NCI-H1417 (cell line): ENCODE measurements at places on chromosomes 5 and 9.

- DNase-seq, result no peak
Observed at GRCh38 chr5:11322133-11322532, 561.1 kb upstream of the DAP start.

GRCh38 chr9:70569070-70569772 lies 154.8 kb upstream of the KLF9 start:
- DNase-seq, result no peak

DNA sequence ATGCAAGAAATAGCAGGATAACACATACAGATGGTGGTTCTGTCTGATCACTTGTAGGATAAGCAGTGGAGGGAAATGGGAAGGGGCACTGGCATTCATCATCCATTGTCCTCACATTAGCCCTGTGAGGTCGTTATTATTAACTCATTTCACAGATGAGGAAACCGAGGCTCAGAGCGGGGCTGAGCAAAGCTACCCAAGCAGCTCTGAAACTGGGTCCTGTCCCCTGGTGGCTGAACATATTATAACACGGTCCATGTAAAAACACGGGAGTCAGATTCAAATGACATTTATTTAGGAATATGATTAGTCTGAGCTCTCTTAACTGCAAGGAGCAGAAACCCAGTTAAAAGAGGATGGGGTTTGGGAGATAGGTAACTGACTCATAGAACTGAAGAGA lies 43.1 kb downstream of the HRH2 start:
- DNase-seq, result no peak

DNA sequence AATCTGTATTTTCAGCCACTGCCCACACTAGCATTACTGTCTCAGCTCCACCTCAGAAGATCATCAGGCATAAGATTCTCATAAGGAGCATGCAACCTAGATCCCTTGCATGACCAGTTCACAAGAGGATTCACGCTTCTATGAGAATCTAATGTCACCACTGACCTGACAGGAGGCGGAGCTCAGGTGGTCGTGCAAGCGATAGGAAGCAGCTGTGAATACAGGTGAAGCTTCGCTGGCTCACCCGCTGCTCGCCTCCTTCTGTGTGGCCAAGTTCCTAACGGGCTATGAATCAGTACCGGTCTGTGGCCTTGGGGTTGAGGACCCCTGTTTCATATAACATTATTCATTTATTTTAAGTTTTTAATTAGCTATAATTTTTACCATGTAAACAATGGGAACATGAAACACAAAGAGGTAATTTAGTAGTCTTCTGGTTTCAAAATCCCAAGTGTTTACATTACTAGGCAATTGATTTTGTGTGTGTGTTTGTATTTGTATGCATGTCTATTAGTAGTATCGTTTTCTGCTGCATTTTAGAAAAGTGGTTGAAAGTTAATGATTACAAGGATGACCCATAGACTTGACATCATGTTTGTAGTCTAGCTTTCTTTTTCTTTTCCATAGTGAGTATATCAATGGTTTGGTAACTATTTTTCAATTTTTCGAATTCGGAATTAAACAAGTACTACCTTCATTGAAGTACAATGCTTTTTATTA lies 159.4 kb downstream of the TENT4A start:
- DNase-seq, result peak; percentile 12

GRCh38 chr9:2583308-2584013 lies 38.1 kb upstream of the VLDLR start:
- no peak for DNase-seq

- DNase-seq, result no peak
Observed at GRCh38 chr9:13817754-13818278, 496.1 kb downstream of the NFIB start.

GRCh38 chr5:43941806-43942205 lies 338.8 kb downstream of the NNT start:
- no peak for DNase-seq

DNA sequence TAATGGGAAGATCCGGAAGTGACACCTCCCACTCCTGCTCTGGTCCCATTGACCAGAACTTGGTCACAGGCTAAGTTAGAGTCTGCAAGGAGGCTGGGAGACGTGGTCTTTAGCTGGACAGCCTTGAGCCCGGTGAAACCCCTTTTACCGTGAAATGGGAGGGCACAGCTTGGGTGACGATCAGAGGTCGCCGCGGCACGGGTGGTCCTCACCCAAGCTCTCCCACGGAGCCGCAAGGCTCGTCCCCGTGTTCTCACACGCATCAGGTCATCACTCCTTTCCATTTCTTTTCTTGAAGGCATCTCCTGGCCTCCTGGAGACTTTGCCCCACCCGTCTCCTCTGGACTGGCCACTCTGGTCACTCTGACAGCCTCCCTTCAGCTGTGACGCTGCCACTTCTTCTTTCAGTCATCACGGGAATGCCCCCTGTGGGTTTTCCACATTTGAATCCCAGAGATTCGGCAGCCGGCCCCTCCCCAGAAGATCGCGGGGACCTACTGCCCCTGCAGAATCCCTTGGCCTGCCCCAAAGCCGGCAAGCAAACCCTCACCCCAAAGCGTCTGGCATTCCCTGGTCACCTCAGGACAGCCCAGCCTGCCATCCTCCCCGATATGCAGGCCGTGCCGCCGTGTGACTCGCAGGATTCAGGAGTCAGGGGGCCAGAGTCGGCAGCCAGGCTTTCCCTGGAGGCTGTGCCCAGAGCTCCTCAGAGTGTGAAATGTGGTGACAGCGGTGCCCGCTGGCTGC lies 18.9 kb upstream of the EGFL7 start:
- no peak for DNase-seq

DNA sequence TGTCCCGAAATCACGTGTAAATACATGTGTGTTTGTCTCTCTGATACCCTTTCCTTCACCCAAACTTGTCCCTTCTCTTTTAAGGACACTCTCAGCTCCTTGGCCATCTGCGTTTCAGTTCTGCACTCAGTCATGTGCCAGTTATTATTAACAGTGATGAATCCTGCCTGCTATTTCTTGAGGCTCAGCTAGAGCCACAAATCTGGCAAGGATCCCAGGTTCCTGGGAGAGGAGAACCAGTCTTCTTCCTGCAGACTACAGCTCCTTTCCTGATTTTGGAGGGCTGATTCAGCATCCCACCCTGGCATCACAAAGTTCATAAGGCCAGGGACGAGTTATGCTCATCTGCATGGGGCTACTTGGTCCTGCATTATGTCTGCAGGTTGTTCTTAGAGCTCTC lies 5.6 kb downstream of the MAMDC2 start:
- DNase-seq, result no peak

- DNase-seq, result no peak
Observed at GRCh38 chr9:37453827-37454226, 11.4 kb downstream of the ZBTB5 start.

DNA sequence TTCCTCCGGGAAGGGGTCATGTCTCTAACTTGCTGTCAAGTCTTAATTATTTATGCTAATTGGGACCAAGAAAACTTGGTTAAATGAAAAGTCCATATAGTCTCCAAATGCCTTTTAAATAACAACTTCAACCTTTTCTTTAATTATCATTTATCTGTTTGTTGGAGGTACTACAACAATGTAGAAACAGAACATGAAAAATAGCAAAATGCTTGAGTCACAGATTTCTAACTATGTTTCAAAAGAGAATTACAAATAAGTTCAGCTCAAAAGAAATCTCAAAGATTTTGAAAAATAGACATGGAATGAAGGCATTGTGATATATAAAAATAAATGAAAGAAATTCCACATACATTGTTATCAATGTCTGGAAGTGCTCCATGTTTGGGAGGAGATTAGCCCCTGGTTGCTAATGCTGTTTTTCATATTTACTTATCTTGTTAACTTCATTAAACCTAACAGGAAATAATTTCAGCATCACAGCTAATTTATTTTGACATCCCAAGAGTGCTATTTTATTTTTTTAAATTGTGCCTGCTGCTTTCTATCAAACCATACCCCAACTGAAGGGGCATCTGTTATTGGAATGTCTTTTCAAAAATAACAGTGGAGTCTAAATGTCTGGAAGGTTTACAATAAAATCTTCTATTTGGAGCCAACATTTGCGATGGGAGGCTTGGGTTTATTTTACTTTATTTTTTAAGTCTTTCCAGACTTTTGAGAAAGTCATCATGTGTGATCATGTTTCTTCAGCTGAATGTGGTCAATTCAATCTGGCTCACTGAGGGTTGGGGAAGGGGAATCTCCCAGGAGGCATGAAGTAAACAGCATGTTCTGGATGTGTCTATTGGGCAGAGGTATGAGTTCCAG lies 53.1 kb upstream of the ANKRD55 start:
- no peak for DNase-seq

DNA sequence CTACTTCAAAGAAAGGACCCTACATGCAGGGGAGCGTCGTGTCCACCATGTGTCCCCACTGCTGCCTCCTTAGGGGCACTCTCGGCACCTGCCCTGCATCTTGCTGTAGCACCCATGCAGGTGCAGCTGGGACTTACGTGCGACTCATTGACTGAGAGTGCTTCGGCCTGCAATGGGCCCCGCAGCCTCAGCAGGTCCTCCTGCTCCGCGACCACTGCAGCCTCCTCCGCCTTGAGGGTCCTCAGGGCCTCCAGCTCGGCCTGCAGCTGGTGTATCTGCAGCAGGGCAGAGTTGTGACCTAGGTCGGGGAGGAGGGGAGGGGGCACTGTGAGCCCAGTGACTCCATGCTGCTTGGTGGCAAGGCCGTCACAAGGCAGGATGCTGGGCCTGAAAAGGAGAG lies 27.1 kb downstream of the ARPC5L start:
- DNase-seq, result no peak

DNA sequence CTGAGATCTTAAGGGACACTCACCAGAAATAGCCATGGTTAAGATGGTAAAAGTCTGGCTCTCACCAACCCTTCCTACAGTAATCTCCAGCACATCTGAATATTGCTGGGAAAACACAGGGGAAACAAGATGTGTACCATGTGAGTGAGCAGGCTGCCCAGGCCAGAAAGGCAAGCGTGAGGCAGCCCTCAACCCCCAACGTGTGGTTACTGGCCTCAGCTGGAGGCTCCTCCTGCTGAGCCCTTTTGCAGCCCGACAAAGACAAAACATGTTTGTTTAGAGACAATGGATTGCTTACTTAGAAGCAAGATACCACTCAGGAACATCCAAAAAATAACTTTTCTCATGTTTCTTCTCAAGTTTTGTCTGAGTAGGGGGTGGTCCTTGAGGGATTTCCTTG lies 16.6 kb downstream of the ZFP62 start:
- DNase-seq, result no peak

- DNase-seq, result peak; percentile 61
Observed at GRCh38 chr9:78940121-78940855, 631.5 kb upstream of the TLE4 start.

DNA sequence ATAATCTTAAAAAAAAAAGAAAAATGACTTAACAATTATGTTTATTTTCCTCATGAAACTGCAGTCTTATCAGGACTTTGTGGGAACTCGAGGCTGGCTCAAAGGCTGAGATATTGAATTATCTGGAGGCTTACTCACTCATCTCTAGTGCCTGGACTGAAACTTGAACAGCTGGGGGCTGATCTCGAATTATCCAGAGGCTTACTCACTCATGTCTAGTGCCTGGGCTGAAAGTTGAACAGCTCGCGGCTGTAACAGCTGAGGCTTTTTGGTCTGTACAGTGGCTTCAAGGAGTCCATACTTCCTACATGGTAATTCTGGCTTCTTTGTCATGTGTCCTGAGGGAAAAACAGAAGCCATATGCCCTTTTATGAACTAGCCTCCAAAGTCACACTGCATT lies 371.9 kb downstream of the CETN3 start:
- no peak for DNase-seq

GRCh38 chr9:120892748-120893610 lies 16.0 kb upstream of the PHF19 start:
- DNase-seq, result no peak

DNA sequence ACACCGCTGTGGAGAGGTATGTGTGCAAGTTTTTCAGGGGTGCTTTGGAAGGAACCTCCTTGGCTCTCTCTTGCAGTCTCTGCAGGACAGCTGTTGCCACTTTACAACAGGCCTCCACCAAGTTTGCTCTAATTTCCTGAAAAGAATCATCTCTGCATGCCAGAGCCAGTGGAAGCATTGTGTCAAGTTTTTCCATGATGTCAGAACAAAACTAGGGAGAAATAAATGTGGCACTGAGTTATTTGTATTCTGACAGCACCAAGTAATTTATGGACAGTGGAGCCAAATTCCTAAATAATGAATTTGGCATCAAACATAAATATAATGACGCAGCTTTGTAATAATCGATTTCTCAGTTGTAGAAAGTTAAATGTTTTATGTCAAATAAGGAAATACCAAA lies 146.9 kb downstream of the KIAA0825 start:
- no peak for DNase-seq

- DNase-seq, result peak; percentile 76
Observed at GRCh38 chr5:150656191-150657132, 4.6 kb upstream of the MYOZ3 start.

GRCh38 chr5:179762079-179762780 lies 29.6 kb downstream of the MAML1 start:
- DNase-seq, result peak; percentile 28

- DNase-seq, result no peak
Observed at GRCh38 chr9:137612741-137613142, 6.1 kb upstream of the EHMT1 start.

GRCh38 chr9:4465910-4466309 lies 24.4 kb upstream of the SLC1A1 start:
- DNase-seq, result no peak

GRCh38 chr9:72274441-72274840 lies 90.6 kb downstream of the ZFAND5 start:
- DNase-seq, result no peak

DNA sequence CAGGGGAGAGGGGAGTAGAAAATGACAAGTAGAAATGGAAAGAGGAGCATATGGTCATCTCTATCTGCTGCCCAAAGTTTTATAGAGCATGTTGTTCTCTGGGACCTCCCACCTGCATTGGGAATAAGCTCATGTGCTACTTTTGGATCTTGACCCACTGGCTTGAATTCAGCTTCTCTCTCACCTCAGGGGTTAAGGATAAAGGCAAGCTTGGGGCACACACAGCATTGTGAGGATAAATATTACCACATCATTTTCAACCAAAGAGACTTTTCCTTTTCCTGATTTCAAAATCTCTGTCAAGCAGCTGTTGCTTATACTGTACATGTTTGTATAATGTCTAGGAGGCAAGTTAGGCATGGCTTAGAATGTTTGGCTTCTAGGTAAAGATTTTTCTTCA lies 16.6 kb downstream of the ATP10B start:
- DNase-seq, result no peak

GRCh38 chr9:686321-686813 lies 155.1 kb upstream of the DMRT1 start:
- no peak for DNase-seq

GRCh38 chr5:38257308-38258041 lies 884 bp upstream of the EGFLAM start:
- no peak for DNase-seq

- no peak for DNase-seq
Observed at GRCh38 chr9:94085062-94085639, 887 bp downstream of the PTPDC1 start.

- no peak for DNase-seq
Observed at GRCh38 chr5:150143350-150144245, 12.0 kb downstream of the PDGFRB start.
